Caki2 (cell line): ENCODE measurements at places on chromosomes 12 and 14. TPM values are rescaled to one million over a fixed set of nuclear protein-coding genes. Genes with fewer than 3 reads are reported as not detected.

The PPM1H gene
- total RNA-seq: 33.3 and 34.3 TPM in 2 replicates

The KITLG gene
- total RNA-seq: 32.5 and 35.0 TPM in 2 replicates

The ABCC9 gene
- total RNA-seq: 0.51 TPM in 1 of 2 replicates, not detected in the other

The RASAL1 gene
- 29.3 and 65.1 TPM in 2 replicates for total RNA-seq

The METTL1 gene
- 30.4 and 118 TPM in 2 replicates for total RNA-seq

The RHEBL1 gene
- total RNA-seq: 0.81 and 4.3 TPM in 2 replicates

The TSPAN11 gene
- total RNA-seq: not detected in 2 replicates

The CD63 gene
- total RNA-seq: 1,384 and 1,429 TPM in 2 replicates

The AGAP2 gene
- total RNA-seq: 0.46 and 1.1 TPM in 2 replicates

The DENND5B gene
- 8.3 and 27.7 TPM in 2 replicates for total RNA-seq

The HOXC5 gene
- total RNA-seq: not detected in 2 replicates

The LIN7A gene
- 10.5 and 20.9 TPM in 2 replicates for total RNA-seq

The CACNA2D4 gene
- total RNA-seq: not detected in 2 replicates

The KIF5A gene
- not detected in 2 replicates for total RNA-seq

GRCh38 chr12:28190321-28191050, at the start of gene CCDC91:
TSS of gene CCDC91 (plus strand) at chr12:28190456. CDS start at chr12:28257216, 66,760 bp downstream.
- DNase-seq: peak; percentile 78

DNA sequence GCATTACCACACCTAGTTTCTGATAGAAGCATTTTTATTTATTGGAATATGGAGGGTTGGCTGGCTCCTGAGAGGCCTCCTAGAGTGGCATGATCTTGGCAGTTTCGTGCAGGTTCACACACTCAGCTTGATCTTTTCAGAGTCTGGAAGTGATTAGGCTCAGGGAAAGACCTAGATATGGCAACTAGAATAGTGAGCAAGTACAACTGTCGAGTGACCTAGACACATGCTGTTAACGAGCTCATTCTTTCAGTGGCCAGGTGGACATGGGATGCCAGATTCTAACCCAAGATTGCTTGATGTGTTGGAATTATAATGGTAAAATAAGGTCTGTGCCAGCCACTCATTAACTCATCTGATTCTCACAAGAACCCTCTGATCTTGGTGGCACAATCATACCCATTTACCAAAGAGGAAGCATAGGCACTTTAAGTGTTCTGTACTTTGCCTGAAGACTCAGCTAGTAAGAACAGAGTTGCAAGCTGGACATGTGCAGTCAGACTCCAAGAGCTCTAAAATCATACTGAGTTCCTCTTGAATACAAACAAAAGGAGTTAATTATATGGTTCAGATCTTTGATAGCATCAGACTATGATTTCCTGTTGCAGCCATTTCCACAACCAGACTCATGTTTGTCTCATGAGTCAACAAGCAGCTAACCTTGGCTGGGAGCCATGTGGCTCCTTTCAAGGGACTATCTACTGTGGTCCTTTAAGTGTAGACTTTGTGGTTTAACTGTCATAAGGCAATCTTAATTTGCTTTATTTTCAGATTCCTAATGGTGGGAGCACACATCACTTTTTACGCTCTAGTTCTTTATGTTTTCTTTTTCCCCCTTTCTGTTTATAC, 144.2 kb downstream of the PLEKHA5 start:
- peak; percentile 95 for DNase-seq

DNA sequence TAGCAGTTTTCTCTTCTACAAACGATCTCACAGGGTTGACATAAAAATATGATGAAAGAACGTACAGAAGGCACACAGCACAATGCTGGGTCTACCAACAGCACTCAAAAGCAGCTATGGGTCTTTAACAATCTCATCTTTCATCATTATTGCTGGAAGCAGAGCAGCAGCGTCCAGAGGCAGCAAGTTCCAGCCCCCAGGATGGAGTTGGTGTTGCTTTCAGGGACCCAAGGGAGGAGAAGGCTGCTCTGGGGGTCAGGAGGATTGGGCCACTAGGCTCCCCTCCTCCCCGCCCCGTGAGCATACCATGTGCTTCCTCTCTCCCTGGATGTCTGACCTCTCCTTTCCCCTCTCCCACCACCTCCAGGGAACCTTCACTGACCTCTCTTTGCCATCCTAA, 13.3 kb downstream of the KCTD10 start:
- DNase-seq: no peak

DNA sequence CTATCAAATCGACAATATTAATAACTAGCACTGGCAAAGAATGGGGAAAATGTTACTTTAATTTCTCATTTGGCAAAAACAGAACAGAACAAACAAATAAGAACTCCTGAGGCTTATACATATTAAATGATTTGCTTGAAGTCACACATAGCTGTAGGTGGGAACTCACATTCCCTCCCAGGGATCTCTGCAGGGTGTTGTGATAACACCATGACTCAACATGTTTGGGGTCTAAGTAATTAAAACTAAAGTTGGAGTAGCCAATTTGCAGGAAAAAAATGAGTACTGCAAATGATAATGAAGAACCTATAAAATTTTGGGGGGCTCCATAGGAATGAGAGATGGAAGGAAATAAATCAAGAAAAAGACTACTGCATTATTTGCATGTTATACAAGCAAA, 27.5 kb downstream of the UNC79 start:
- no peak for DNase-seq

DNA sequence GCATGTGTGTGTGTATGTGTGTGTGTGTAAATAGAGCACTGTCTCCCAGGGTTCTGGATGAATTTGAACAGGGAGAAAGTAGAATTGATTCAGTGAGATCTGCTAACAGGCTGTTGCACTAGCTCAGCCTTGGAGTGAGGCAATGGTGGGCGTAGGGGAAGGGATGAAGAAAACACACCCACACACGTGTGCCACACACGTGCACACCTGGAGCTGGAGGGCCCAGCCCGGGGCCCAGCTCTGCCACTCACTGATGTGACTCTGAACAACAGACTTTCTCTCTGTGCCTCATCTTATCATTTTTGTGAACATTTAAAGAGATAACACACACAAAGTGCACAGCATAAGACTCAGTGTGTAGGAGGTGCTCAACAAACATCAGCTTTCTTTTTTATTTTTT, 4.2 kb downstream of the ACACB start:
- no peak for DNase-seq

DNA sequence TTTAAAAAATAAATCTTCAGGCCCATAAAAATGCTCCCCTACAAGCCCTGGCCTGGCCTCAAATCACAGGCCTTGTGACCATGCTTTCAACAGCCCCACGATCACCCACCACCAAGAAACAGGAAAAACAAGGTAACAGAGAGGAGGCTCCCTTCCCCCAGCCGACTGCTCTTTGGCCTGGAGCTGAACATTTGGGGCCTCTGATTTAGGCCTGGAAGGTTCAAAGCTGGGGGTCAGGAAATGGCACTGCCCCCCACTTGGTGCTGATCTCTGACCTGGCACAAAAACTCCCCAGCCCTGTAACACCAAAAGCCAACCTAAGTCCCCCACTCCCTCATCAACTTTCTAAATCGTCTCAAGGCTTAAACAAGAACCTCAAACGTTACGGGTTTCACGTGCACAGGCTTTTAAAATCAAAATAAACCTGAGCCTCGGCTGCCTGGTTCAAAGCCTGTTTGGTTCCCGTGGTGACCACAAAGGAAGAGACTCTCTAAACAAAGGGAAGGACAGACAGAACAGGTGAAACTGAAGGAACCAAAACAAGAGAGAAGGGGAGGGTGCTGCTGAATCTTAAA, 9.0 kb downstream of the ACTN1 start:
- DNase-seq: no peak

GRCh38 chr12:120079411-120080400, 36.8 kb downstream of the RAB35 start:
- peak; percentile 50 for DNase-seq

DNA sequence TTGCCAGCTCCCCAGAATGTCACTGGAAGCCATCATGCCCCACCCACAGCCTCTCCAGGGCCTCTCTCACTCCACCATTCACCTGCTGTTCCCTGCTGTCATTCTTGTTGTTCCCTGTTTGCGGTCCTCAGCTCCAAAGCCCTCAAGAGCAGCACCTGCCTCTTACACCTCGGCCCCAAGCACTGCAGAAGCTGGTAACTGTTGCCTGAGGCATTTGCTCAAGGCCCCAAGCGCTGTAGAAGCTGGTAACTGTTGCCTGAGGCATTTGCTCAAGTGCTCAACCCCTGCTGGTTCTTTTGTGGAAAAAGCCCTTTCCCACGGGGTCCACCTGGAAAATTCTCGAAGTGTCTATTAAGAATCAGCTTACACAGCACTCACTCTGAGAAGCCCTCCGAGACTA, 78.0 kb downstream of the ARL6IP4 start:
- no peak for DNase-seq

- no peak for DNase-seq
These were observed 627 bp downstream of the CPM start for GRCh38 chr12:68932128-68932960.

- DNase-seq: no peak
These were observed 117.2 kb downstream of the CALM1 start for GRCh38 chr14:90514015-90514398.

DNA sequence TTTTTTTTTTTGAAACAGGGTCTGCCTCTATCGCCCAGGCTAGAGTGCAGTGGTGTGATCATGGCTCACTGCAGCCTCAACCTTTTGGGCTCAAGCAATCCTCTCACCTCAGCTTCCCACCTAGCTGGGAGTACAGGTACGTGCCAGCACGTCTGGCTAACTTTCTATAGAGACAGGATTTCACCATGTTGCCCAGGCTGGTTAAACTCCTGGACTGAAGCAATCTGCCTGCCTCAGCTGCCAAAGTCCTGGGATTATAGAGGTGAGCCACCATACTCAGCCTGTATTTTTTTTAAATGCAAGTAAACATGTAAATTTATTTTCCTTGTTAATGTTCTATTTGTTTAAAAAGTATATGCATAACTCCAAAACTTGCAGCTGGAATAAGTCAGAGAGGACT, 80.4 kb downstream of the EEA1 start:
- no peak for DNase-seq

DNA sequence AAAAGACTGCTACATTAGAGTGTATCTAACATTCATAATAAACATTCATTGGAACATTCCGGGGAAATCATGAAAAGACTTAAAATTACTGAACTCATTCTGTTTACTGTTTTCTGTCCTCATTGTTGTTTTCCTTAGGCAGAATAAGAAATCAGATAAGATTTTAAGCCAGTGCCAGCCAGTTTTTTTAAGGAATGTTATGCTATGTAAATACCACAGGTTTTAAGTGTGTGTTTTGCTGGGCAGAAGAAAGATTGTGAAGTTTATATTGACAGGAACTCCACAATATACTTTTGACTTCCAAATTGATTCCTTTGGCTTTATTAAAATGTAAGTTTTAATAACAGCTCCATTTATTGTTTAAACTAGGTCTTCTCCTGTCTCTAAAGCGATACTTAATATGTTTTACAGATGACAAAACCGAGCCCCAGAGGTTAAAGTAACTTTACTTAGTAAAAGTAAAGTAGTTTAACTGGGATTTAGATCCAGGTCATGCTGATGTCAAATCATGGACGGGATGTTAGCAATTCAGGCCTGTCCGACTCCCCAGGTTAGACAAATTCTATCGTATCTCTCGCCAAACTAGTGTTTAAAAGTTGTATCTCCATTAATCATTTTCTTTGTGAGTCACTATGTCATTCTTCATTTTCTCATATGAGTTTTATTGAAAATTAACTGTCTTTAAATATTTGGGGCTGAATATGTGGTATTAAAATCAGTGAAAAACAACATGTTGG, 1.7 kb downstream of the LARP4 start:
- DNase-seq: no peak

DNA sequence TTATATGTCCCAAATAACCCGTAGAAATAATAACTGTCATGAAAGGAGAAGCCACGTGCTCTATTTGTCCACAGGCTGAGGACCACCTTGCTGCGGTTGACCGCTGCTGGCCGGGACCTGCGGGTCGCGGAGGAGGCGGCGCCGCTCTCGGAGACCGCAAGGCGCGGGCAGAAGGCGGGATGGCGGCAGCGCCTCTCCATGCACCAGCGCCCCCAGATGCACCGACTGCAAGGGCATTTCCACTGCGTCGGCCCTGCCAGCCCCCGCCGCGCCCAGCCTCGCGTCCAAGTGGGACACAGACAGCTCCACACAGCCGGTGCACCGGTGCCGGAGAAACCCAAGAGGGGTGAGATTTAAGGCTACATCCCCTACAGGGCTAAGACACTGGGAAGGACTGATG, 21.0 kb downstream of the RPGRIP1 start:
- no peak for DNase-seq

- no peak for DNase-seq
These were observed 189.3 kb downstream of the KCNA5 start for GRCh38 chr12:5232826-5233500.

GRCh38 chr12:40194846-40195245, 30.0 kb upstream of the LRRK2 start:
- no peak for DNase-seq

GRCh38 chr12:1885082-1885596, 33.3 kb downstream of the CACNA2D4 start:
- DNase-seq: no peak

DNA sequence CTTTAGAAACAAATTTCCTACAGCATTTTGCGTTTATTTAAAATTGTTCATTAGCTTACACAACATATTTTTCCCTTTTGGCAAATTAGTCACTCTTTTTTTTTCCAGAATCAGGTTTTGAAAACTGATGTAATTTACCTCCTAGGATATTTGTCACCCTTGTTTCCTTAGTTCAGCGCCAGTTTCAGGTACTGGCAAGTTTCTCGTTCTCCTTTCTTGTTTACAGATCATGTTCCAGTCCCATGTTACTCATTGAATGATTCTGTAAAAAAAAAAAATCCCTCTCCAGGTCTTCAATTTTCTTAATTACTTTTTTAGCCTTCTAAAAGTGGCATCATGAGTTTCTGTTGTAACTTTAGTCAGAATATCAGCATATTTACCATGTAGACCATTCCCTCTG, 2.7 kb downstream of the PPP4R4 start:
- DNase-seq: no peak

GRCh38 chr14:84622357-84622756, 907.6 kb upstream of the FLRT2 start:
- no peak for DNase-seq

GRCh38 chr14:38605193-38606114, 349.6 kb upstream of the CLEC14A start:
- no peak for DNase-seq

GRCh38 chr12:26134540-26134939, 9.7 kb upstream of the BHLHE41 start:
- no peak for DNase-seq

DNA sequence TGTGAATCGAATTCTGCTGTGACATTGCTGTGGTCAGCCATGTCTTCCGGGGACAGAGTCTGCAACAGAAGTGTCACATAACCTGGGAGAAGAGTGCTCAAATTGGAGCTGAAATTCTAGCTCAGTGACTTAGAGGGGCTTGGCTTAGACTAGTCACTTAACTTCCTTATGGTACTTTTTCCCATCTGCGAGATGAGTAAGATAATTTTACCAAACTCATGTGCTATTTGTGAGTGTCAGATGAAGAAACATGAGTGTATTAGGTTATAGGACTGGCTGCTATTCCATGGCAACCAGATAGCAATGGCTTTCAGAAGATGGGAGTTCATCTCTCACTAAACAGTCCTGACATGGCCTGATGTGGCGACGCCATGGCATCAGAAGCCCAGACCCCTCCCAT, 104.1 kb downstream of the CHST11 start:
- no peak for DNase-seq

- DNase-seq: no peak
These were observed 88.1 kb downstream of the PPP2R5C start for GRCh38 chr14:101849640-101850039.

GRCh38 chr12:25723921-25724491, 170.9 kb upstream of the LMNTD1 start:
- DNase-seq: no peak
